Neural crest cell (in vitro differentiated cells): ENCODE measurements at places on chromosomes 7 and 10. TPM values are rescaled to one million over a fixed set of nuclear protein-coding genes. Genes with fewer than 3 reads are reported as not detected.
A peak's percentile ranks its signal among the peaks of the same experiment; 100 is the strongest.

DNA sequence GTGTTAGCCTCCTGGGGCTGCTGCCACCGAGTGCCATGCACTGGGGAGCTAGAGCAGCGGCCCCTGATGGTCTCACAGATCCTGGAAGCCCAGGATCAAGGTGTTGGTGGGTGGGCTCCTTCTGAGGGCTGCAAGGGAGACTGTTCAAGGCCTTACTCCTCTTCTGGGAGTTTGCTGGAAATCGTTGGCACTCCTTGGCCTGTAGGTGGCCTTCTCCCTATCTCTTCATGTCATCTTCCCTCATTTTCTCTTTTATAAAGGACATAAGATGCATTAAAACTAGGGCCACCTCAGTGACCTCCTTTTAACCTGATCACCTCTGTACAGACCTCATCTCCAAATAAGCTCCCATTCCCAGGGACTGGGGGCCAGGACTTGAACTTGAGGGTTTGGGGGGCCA, 27.0 kb upstream of the ZNF862 start:
- no peak overlapping the region for H3K27ac ChIP-seq
- H3K4me1 ChIP-seq, result no peaks in the 10 kb centered on the region
- no peak overlapping the region for H3K4me3 ChIP-seq
- H3K36me3 ChIP-seq, result no peaks in the 10 kb centered on the region

- H3K36me3 ChIP-seq, result peaks cover 6% of the 10 kb centered on the region
- H3K4me1 ChIP-seq, result peaks cover 64% of the 10 kb centered on the region
- H3K4me3 ChIP-seq, result peak overlapping the region; percentile 71
- DNase-seq, result no peak
- H3K27me3 ChIP-seq, result peaks cover 42% of the 10 kb centered on the region
Observed at GRCh38 chr7:100171087-100171681, 2.8 kb upstream of the GAL3ST4 start.

DNA sequence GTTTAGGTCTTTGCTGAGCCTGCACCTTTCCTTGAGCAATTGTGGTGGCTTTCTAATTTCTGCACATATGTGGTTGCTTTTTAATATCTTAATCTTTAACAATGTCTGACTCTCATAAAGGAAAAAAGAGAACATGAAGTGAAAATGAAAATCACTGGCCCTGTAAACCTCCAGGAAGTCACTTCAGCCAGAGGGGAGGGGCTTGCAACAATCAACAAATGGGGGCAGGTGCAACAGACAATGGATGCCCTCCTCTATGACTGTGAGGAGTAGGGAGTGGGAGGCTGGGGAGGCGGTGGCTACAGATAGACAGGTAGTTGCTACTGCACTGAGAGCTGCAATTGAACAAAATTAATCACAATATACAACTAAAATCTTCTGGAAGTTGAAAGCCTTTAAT, 1377.4 kb downstream of the XPNPEP1 start:
- no peaks in the 10 kb centered on the region for H3K27me3 ChIP-seq
- no peak overlapping the region for H3K27ac ChIP-seq
- no peak overlapping the region for H3K4me3 ChIP-seq
- no peak for DNase-seq
- H3K4me1 ChIP-seq, result no peaks in the 10 kb centered on the region

- H3K4me3 ChIP-seq, result peak within 1 kb of the TSS; percentile 90
- peak; percentile 51 for DNase-seq
- H3K4me1 ChIP-seq, result peaks cover 7% of the 10 kb centered on the region
- H3K36me3 ChIP-seq, result no peaks in the 10 kb centered on the region
- H3K27ac ChIP-seq, result no peak within 1 kb of the TSS
Observed at GRCh38 chr10:15719899-15720634, at the start of gene ITGA8. ITGA8 (minus strand) TSS chr10:15719922; CDS start chr10:15719771, 151 bp downstream.

- no peak overlapping the region for H3K27ac ChIP-seq
- DNase-seq, result no peak
- H3K4me3 ChIP-seq, result no peak overlapping the region
- no peaks in the 10 kb centered on the region for H3K36me3 ChIP-seq
- peaks cover 99% of the 10 kb centered on the region for H3K27me3 ChIP-seq
Observed at GRCh38 chr10:23198940-23199767, 7.0 kb downstream of the PTF1A start.

DNA sequence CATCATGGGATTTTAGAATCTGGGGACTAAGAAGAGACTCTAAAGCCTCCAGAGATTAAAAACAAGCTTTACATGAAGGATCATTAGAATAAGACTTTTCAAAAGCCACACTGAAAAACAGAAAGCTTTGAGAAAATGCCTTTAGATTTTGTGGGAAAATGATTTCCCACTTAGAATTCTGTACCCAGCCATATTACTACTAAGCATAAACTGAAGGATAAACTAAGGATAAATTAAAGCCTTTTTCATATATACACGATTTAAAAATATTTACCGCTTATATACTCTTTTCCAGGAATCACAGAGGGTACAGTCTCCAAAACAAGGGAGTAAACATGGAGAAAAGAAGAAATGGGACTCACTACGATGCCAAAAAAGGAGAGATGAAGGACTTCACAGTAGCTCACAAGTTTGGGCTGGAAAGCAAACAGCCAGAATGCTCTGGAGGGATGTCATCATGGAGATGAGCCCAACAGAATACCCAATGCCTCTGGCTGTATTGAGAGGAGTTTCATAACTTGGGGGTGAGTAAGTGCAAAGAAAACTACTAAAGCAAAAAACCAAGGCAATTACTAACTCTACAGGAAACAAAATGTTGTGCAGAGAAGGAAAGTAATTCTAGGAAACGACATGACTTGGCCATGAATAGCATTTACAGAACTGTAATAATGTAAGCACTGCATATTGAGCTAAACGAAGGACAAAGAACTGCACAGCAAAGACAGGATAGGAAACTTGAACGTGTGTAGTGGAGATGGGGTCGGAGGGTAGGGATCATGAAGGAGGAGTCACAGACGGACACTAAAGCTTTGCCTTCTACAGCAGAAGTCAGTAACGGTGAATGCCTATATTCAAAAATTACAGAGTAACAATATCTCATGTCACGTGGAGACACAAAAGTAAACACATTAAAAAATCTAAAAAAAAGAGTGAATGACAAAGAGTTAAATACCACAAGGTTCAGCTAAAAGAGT, 61.4 kb upstream of the ASAH2 start:
- no peak overlapping the region for H3K4me3 ChIP-seq
- DNase-seq, result no peak
- no peaks in the 10 kb centered on the region for H3K4me1 ChIP-seq
- H3K27me3 ChIP-seq, result no peaks in the 10 kb centered on the region
- no peak overlapping the region for H3K27ac ChIP-seq
- H3K36me3 ChIP-seq, result peaks cover 4% of the 10 kb centered on the region

DNA sequence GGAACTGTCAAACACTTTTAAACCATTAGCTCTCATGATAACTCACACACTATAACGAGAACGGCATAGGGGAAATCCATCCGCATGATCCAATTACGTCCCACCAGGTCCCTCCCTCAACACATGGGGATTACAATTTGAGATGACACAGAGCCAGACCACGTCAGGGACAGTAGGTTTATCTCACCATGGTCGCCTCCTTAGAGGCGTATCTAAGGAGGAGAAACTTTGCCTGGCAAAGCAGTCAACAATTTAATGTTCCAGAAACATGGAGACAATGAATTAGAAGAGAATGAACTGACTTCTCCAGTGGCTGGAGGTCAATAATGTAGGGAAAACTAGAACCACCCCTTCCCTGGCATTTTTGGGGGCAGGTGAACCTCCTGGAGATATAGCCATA, 488.4 kb upstream of the AUTS2 start:
- peak overlapping the region; percentile 58 for H3K27ac ChIP-seq
- H3K4me1 ChIP-seq, result peaks cover under 1% of the 10 kb centered on the region
- H3K4me3 ChIP-seq, result no peak overlapping the region
- H3K27me3 ChIP-seq, result no peaks in the 10 kb centered on the region
- H3K36me3 ChIP-seq, result no peaks in the 10 kb centered on the region

GRCh38 chr7:27464970-27465369, 197.7 kb downstream of the HIBADH start:
- H3K4me1 ChIP-seq, result no peaks in the 10 kb centered on the region
- no peak overlapping the region for H3K4me3 ChIP-seq
- H3K27me3 ChIP-seq, result peaks cover 15% of the 10 kb centered on the region
- no peak overlapping the region for H3K27ac ChIP-seq
- no peak for DNase-seq

DNA sequence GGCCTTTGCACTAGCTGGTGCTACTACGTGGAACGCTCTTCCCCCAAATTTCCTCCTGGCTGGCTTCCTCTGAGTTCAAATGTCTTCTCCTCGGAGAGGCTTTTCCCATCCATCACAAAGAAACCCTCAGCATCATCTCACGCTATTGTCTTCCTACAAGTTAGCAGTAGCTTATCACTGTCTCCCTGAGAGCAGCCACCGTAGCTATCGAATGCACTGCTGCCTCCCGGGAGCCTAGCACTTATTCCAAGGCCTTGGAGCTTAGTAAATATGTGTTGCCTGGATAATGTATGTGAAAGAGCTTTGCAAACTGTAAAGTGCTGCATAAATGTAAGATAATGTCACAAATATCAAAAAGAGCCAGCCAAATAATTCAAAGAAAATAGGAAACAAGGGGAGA, 124.4 kb downstream of the KCNMA1 start:
- DNase-seq, result no peak
- no peaks in the 10 kb centered on the region for H3K27me3 ChIP-seq
- H3K36me3 ChIP-seq, result no peaks in the 10 kb centered on the region
- H3K27ac ChIP-seq, result no peak overlapping the region

- H3K4me1 ChIP-seq, result peaks cover 42% of the 10 kb centered on the region
- H3K4me3 ChIP-seq, result no peak overlapping the region
- peaks cover 7% of the 10 kb centered on the region for H3K36me3 ChIP-seq
- DNase-seq, result no peak
- no peak overlapping the region for H3K27ac ChIP-seq
Observed at GRCh38 chr7:28551331-28551730, 139.0 kb downstream of the CREB5 start.

GRCh38 chr7:118312966-118313365, 88.5 kb downstream of the ANKRD7 start:
- no peak overlapping the region for H3K27ac ChIP-seq
- no peaks in the 10 kb centered on the region for H3K36me3 ChIP-seq
- H3K4me3 ChIP-seq, result no peak overlapping the region
- no peaks in the 10 kb centered on the region for H3K27me3 ChIP-seq

DNA sequence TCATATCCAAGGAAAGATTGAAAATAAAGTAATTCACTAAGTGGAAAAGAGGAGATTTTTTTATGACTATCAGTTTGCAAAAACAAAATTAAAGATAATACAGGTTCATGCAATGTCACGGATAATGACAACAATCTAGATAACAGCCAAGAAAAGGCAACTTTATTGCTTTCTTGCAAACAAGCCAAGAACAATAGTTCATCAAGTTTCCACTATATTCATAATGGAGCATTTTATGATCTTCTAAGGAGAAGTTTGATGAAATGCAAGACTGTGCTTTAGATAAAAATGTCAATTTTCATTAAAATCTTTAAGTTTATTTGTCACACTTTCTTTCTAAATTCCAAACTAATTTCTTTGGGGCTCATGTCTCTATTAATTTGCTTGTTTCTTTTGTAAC, 53.9 kb upstream of the NRP1 start:
- no peak for DNase-seq
- H3K27ac ChIP-seq, result no peak overlapping the region
- peaks cover 4% of the 10 kb centered on the region for H3K4me1 ChIP-seq
- H3K36me3 ChIP-seq, result no peaks in the 10 kb centered on the region
- H3K27me3 ChIP-seq, result no peaks in the 10 kb centered on the region
- H3K4me3 ChIP-seq, result no peak overlapping the region

- H3K27me3 ChIP-seq, result no peaks in the 10 kb centered on the region
- no peak for DNase-seq
- H3K36me3 ChIP-seq, result no peaks in the 10 kb centered on the region
- no peak overlapping the region for H3K4me3 ChIP-seq
- no peaks in the 10 kb centered on the region for H3K4me1 ChIP-seq
Observed at GRCh38 chr10:20614911-20615310, 282.2 kb downstream of the NEBL start.

GRCh38 chr7:12111422-12112405, 99.4 kb upstream of the TMEM106B start:
- H3K4me1 ChIP-seq, result no peaks in the 10 kb centered on the region
- no peak for DNase-seq
- H3K27me3 ChIP-seq, result no peaks in the 10 kb centered on the region
- no peaks in the 10 kb centered on the region for H3K36me3 ChIP-seq
- H3K27ac ChIP-seq, result no peak overlapping the region

DNA sequence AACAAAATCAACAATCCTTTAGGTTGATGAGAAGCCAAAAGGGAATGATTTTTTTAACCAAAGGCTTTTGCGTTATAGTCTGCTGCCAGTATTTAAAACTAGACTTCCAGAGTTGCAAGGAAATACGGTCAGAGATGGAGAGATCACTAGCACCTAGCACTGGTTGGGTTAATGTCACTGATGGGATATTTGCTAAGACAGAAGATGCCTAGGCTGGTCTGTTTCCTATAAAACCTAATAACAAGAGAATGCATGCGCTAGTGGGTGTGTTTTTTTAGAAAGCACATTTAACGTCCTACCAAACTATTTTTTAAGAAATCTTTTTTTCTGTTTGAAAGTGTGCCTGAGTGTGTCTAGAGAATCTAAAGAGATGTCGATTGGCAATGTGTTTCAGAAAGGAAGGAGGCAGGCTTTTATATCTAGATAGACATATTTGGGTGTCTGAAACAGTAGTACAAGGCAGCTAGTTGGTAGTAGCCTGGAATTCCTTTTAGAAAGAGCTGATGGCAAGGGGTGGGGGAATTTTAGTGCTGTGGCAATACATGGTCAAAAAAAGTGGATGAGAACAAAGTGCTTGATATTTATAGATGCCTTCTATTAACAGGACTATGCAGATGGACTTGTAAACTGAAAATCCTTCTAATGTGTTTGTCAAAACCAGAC, 863 bp downstream of the CALD1 start:
- H3K27me3 ChIP-seq, result no peaks in the 10 kb centered on the region
- no peak for DNase-seq
- H3K4me3 ChIP-seq, result peak overlapping the region; percentile 91
- peaks cover 28% of the 10 kb centered on the region for H3K4me1 ChIP-seq

Gene OTUD1
- total RNA-seq, result 2.7 and 3.3 TPM in 2 replicates

Gene NEUROG3
- total RNA-seq, result 0.43 and 0.91 TPM in 2 replicates

Gene GIMAP4
- total RNA-seq, result not detected in 2 replicates

Gene DNAJB6
- total RNA-seq, result 102 and 107 TPM in 2 replicates

Gene MCM10
- total RNA-seq, result 76.3 and 80.6 TPM in 2 replicates

Gene STN1
- total RNA-seq, result 11.9 and 13.2 TPM in 2 replicates

Gene SYCE1
- total RNA-seq, result not detected in 2 replicates

Gene NPC1L1
- total RNA-seq, result 0.12 and 0.18 TPM in 2 replicates

Gene SAP25
- total RNA-seq, result 3.4 and 4.6 TPM in 2 replicates

Gene HPSE2
- total RNA-seq, result not detected in 2 replicates
